ENCODE measurements at places on chromosomes 16 and 17. TPM values are rescaled to one million over a fixed set of nuclear protein-coding genes. Genes with fewer than 3 reads are reported as not detected.

The PIK3R5 gene
- total RNA-seq: 8.9 TPM

The P3H4 gene
- total RNA-seq: 18.4 TPM

DNA sequence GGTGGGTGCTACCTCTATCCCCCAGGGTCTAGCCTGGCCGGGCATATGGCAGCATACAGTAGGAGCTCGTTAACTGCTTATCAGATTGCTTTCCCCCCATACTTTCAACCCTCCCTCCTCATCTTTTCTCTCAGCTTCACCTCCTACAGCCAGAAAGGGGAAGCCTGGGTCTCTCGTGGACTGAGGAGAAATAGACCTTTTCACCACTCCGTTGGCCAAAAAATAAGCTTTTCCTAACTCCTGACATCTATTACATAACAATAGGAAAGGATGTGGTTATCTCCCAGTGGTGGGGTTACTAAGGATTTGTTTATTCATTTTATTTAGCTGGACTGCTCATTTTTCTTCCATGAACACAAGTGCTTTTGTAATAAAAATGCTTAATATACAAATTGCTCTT is 9.0 kb upstream of the CXCL16 start:
- ATAC-seq: no peak

GRCh38 chr16:1293921-1294656 is 15.3 kb upstream of the UBE2I start:
- ATAC-seq: no peak

DNA sequence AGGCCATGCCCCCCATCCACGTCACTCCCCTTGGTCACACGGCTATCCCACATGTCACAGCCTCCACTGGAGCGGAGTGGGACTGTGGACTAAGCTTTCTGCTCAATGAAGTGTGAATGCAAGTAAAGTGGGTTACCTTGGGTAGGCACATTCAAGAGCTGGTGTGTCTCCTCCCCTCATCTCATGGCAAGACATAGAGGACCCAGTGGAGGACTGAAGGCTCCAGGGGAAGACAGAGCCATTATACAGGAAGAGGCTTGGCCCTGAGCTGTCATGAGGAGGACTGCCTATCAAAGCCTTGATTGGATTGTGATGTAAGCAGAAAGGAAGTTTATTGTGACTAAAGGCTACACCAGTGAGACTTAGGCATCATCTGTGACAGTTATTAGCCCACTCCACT is 129.2 kb upstream of the CCL2 start:
- no peak for ATAC-seq

DNA sequence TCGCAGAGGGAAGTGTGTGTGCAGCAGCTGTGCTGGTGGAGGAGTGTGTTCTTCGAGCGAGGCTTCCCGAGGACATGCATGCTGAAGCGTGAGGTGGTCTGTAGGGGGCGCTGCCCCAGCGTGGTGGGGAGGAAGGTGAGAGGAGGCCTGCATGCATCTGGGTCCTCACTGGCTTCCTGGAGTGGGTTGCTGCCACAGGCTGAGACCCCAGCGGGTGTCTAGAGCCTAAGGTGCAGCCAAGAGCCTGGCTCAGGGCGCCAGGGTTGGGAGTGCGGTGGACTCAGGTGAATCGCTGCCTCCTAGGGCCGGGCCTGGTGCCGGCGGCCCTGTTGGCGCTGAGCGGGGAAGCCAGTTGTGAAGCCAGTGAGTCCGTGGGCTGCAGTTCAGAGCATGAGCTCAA is 7.5 kb upstream of the HSD3B7 start:
- ATAC-seq: no peak

All from gastroesophageal sphincter (tissue), 4 donors.